Femur (tissue), 1 donor: ENCODE measurements at places on chromosomes 11 and 22.

GRCh38 chr22:20882855-20883254 is 24.0 kb downstream of the SNAP29 start:
- no peak for DNase-seq

- DNase-seq, result no peak
Observed at GRCh38 chr11:103773059-103773458, 263.4 kb upstream of the DDI1 start.

GRCh38 chr22:41043722-41044121 is 48.7 kb upstream of the EP300 start:
- DNase-seq, result no peak

DNA sequence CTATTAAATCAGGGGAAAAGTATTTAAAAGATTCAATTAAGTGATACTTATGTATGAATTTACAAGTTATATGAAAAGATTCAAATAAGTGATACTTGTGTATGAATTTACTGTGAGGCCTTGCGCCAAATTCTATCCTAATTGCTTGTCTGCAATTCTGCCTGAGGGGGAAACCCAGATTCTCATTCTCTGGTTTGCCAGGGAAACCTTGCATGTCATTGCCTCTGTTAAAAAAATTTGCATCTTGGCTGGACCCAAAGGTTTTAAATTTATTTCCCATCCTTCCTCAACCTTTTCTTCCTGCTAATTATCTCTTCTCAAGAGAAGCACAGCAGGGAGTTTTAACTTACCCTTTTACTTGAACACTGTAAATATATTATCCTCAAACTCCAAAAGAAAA is 13.8 kb downstream of the OLFML1 start:
- DNase-seq, result no peak

- DNase-seq, result no peak
Observed at GRCh38 chr22:28826921-28827320, 26.6 kb upstream of the XBP1 start.

DNA sequence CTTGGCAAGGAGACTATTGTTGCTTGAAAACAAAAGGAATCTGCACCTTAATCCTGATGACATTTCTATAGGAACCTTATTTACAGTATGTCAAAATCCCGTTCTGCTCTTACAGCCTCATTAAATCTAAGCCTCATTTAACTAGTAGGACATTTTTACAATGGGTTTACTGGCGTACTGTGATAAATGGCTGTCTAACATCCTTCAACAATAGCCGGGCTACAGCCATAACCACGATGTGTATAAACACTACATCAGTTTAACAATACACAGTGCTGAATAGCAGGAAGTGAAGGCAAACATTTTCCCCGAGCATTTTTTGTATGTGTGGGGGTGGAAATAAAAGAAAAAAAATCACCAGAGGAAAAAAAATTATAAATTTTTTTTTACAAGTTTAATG is 131.2 kb downstream of the ARL14EP start:
- no peak for DNase-seq

DNA sequence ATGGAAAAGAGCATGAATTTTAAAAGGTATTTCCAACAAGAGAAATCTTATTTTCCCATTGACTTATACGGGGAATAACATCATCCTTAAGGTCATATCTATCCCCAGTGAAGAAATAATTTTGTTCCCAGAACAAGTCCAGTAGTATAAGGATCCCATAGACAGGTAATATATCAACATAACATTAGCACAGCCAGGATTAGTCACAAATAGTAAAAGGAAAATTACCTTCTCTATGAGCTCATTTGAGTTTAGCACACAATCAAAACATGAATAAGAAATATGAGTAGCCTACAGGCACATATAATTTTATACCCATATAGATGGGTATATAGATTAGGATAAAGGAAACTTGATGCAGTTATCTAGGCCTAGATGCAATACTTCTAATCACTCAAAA is 2.8 kb upstream of the OR52K1 start:
- no peak for DNase-seq

- DNase-seq, result peak; percentile 37
Observed at GRCh38 chr11:118791961-118792569, 1.1 kb upstream of the DDX6 start.

- no peak for DNase-seq
Observed at GRCh38 chr22:48182846-48183805, 1420.7 kb downstream of the TBC1D22A start.

DNA sequence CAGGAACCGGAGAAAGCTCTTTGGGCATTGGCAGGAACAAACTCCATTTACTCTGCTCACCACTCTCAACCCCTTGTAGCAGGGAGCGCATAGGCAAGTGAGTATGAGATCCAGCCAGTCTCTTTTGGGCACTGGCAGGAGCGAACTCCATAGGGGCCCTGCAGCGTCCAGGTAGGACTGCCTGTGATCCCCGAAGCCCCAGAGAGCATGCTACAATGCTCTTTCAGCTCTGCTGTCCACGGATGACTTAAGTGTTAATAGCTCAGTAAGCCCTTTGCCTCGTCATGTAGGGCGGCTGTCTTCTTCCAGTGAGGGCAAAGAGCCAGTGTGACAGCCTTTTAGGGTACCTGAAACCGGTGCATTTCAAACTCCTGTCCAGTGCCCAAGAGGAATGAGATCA is 1525.6 kb upstream of the RAG2 start:
- no peak for DNase-seq

DNA sequence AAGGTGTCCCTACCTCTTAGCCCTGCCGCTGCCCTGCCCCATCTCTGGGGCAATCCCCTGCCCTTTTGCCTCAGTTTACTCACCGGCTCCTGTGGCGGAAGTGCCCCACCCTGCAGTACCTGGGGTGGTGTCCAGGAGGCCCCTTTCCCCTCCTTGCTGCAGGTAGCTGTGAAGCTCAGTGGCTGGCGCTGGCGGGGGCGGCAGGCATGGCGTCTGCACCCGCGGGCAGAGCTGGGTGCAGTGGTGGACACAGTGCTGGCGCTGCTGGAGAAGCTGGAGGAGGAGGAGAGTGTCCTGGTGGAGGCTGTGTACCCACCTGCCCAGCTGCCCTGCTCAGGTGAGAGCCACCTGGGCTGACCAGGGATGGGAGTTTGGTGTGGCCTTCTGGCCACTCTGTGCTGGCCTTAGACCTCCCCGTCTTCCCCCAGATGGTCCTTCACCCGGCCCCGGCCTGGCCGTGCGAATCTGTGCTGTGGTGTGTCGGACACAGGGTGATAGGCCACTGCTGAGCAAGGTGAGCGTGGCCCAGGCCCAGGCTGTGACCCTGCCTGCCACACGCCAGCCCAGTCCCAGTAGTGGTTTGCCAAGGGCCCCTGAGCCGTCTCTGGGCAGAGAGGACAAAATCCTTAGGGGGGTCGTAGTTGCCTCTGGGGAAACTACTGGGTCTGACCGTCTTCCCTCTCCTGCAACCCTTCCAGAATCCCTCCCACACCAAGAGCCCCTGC is 4.0 kb downstream of the CARNS1 start:
- no peak for DNase-seq

DNA sequence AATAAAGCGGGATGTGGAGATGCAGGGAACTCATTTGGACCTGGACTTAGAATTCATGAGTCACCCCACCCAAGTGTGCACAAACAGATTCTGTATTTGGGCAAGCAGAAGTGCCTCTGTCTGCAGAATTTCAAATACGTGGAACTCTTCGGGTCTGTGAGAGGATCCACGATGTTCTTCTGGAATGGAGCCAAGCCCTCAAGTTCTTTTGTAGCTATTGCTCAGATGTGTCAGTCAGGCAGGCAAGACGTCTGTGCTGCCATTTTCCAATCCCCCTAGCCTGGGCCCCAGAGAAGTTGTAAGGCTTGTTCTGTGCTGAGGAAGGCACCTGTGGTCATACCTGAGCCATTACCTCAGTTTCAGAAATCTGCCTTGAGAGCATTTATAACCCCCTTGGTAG is 132.8 kb upstream of the RASSF10 start:
- no peak for DNase-seq

GRCh38 chr11:65535102-65535501 is 10.2 kb downstream of the SCYL1 start:
- DNase-seq, result peak; percentile 22

GRCh38 chr22:35124691-35125219 is 58.8 kb downstream of the ISX start:
- no peak for DNase-seq

DNA sequence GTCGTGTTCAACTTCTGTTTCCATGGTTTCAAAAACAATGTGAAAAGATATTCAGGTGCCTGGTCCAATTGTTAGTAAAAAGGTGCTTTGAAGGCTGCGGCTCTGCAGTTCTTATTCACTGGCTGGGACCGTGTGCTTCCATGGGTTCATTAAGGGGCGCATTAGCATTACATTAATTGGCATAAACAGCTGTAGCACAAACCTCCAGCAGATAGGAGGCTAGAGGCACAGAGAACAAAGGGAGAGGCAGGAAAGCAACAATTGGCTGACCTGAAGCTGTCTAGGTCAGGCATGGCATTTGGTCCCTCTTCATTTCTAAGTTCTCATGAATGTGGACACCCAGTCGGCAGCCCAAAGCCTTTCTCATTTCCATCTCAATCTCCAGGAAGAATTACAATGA is 16.6 kb downstream of the PAK1 start:
- no peak for DNase-seq

GRCh38 chr11:93959663-93960062 is 61.5 kb upstream of the HEPHL1 start:
- no peak for DNase-seq

DNA sequence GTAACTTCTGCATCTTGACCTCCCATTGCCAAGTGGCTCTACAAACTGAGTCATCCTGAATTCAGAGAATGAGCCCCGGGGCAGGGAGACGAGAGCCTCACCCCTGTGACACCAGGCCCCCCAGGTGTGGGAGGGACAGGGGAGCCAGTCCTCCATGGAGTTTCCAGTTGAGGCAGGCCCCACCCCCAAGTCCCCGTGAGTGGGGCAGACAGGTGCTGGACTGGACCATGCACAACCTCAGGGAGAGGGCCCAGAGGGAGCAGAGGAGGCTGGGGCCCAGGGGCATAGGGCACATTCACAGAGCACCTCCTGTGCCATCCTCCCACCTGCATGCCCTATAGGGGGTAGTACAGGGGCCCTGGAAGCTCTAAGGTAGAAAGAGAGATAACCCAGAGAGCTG is 180.8 kb downstream of the BRD1 start:
- DNase-seq, result no peak

- DNase-seq, result no peak
Observed at GRCh38 chr11:125945011-125945796, 640 bp upstream of the VSIG10L2 start.

DNA sequence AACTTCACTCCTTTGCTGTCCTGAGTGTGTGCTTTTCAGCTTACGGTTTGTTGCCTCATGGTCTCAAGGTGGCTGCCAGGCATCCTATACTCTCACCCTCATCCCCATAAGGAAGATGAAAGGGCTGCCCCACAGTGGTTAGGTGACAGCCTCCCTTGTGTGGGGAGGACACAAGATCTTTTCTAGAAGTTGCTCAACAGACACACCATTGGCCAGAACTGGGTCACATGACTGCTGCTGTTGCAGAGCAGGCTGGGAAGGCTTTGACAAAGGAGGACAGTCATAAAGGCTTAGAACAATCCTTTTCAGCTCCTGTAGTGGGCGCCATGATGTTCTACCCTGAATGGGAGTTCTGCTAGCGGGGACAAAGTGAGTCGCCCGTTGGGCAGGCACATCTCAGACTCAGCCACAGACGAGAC is 69.7 kb upstream of the RASD2 start:
- no peak for DNase-seq

DNA sequence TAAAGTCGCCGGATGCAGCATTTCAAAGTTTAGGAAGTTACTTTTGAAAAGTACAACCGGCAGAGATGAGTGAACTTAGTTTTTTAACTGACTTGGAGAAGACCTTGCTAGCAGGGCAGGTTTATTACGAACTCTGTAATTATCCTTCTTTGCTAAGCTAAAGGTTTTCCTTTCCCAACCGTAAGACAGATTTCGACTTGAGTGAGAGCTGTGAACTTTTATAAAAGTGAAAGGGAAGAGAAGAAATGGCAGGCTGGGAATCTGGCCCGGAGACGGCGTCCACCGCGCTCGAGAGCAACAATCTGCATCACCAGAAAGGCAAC is 659 bp upstream of the TEAD1 start:
- DNase-seq, result no peak

- DNase-seq, result peak; percentile 61
Observed at GRCh38 chr11:68012843-68013610, 2.9 kb downstream of the ALDH3B1 start.

- DNase-seq, result no peak
Observed at GRCh38 chr22:39318507-39319283, 728 bp downstream of the RPL3 start.

DNA sequence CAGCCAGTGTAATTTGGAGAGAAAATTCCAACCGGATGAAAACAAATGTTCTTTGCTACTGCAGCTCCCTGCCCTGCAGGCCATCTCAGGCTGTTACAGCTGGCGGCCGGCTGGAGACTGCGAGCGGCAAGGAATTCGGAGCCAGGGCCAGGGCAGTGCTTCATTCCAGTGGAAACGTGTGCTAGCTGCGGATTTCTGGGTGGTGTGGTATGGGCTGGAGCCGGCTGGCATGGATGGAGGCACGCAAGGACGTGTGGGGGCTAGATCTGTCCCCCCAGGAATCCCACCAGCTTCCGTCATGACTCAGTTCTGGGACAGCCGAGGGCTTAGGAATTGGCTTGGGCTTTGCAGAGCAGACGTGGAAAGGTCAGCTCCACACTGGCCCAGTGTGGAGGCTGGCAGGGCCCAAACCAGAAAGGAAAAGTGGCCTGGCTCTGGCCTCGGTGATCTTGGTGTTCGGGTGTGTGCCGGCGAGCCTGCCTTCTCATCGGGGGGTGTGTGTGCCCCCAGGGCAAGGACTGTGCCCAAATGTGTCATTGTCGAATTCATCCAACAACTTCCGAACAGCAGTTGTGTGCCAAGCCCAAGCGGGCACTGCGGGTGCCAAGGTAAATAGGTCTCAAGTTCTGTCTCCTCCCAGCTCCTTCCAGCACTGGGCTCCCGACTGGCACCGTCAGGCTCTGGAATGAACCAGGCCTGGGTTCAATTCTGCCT is 48.1 kb upstream of the SHISAL1 start:
- DNase-seq, result peak; percentile 81

DNA sequence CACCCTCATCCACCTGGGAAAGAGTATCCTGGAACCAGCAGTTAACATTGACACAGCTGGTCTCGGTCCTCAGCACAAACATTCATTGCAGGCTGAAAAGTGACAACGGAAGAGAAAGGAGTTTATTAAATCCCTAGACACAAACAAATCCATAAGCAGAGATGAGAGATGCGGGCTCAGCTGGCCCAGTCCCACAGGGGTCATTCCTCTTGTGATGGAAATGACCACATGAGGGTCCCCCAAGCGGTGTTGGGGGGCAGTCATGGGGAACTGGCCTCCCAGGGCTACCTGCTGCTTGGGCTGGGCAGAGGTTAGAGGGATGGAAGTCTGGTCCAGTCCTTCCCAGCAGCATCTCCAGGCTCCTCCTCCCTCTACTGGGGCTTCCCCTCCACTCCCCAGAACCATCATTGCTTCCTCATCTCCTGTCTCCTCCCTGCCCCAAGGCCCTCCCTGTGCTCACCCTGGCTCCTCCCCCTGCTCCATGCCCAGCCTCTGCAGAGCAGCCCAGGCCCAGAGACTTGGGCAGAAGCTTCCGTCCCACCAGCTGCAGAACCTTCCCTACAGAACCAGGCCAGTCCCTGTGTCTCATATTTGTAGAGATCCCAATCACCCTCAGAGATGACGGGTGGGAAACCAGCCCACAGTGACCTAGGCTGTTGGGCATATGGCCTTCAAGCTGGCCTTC is 5.4 kb upstream of the IGLL5 start:
- DNase-seq, result no peak
